Tibial nerve (tissue), 4 donors: ENCODE measurements at places on chromosomes 4 and X.

DNA sequence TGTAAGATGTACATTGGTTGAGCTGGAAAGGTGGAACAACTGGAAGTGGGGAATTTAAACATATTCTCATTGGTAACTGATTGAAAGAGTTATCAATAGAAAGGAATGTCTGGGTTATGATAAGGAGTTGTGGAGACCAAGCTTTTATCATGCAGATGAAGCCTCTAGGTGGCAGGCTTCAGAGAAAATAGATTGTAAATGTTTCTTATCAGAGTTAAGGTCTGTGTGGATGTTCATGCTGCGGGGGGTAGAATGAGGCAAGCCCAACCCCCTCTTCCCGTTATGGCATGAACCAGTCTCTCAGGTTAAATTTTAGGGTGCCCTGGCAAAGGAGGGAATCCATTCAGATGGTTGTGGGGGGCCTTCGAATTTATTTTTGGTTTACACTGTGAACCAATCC is 16.0 kb downstream of the ARSD start:
- DNase-seq = no peak

DNA sequence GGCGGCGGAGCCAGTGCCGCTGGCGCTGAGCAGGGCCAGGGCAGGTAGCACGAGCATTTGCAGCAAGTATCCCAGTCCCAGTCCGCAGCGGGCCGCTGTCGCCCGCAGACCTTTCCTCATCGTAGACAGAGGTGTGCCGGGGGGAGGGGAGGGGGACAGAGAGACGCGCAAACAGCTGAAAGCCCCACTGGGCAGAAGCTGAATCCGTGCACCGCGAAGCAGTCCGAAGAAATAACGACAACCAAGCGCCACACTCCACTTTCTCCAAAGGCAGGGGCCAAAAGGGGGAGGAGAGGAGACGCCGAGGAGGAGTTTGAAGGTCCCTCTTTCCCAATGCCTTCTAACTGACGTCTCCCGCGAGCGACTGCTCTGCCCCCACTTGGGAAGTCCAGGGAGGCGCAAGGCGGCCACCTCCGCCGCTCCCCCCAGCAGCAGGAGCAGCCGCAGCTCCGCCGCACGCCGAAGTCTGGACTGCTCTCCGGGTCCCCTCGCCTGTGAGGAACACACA is at the start of gene UNC5C:
UNC5C (minus strand) TSS at position 236 of the 508 bp plus-strand sequence.
- peak; percentile 43 for DNase-seq

- no peak for DNase-seq
Measured at GRCh38 chr4:75071317-75071716, 138.4 kb downstream of the PARM1 start.

GRCh38 chr4:94892051-94892450 is 134.3 kb downstream of the BMPR1B start:
- DNase-seq = no peak

DNA sequence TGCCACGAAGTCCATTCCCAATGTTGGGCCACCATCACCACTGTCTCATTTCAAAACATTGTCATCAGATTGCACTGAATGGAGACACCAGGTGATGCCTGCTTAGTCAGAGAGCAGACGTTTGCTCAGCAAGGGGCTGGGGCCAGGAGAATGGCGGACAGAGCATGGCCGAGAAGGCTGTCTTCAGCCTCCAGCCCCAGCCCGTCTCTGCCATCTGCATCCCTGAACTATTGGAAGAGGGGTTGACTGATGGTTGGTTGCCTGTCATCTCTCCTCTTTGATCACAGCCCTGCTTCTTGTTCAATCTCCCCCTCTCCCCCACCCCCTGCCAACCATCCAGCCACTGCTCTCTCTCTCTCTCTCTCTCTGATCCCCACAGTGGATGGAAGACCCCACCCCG is 140.9 kb downstream of the SHOX start:
- no peak for DNase-seq
